T47D (cell line): ENCODE measurements at places on chromosomes 2 and 18.

DNA sequence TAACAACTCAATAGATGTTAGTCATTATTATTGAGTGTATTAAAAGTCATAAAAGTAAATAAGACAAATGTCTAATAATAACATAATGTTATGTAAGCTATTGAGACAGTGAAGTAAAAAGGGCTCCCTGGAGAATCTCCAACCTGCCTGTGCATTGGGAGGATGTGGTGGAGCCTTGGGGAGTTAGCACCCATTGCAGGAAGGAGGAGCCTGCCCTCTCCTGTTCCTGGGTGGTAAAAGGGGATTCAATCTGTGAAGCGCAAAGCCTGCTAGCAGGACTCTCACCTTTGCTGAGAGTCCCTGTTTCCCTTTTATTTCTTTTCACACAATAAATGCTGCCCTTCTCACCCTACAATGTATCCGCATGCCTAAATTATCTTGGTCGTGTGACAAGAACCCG is 206.1 kb downstream of the RAB3GAP1 start:
- DNase-seq: peak; percentile 3

DNA sequence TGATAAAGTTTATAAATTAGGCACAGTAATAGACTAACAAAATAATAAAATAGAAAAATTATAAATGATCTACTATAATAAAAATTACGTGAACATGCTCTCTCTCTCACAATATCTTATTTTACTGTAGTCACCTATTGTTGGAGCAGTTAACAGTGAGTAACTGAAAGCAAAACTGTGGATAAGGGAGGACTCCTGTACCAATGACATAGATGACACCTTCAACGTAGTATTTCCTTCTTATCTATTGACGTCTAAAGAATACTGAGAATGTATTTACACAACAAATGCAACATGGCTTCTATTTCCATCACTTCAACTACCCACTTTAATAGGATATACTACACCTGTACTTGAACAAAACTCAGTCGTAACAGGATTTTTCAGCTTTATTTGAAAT is 31.5 kb downstream of the HNRNPLL start:
- no peak for DNase-seq

- no peak for DNase-seq
Measured at GRCh38 chr18:45386041-45386655, 229.1 kb upstream of the SLC14A2 start.

- DNase-seq: no peak
Measured at GRCh38 chr18:39596221-39596620, 2030.6 kb upstream of the CELF4 start.

DNA sequence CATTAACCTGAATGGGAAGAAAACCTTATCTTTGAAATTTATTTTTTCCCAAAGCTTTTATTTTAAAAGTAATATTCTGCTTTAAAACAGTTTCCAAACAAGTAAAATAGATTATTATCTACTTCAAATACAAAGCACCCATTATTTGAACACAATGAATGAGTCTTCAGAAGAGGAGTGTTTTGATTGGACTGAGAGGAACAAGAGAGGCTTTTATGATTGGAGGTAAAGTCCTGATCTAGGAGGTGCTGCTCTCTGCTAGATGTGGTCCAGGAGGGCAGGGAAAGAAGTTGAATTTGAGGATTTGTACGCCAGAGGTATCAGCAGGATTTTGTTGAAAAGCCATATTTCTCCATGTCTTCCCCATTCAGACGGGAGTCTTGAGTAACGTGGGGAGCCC is 900.7 kb downstream of the SOCS6 start:
- no peak for DNase-seq

DNA sequence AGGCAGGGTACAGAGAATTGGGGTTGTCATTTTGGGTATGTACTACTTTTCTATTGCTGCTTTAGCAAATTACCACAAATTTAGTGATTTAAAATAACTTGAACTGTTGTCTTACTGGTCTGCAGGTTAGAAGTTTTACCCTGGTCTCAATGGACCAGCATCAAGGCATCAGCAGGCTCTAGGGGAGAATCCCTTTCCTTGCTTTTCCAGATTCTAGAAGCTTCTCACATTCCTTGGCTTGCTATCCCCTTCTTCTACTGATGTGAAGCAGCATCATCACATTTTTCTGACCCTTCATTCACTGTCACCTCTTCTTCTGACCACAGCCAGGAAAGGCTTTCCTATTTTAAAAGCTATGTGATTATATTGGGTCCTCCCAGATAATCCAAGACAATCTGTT is 237.8 kb upstream of the RBMS1 start:
- no peak for DNase-seq

- no peak for DNase-seq
Measured at GRCh38 chr2:151843691-151844061, 15.5 kb upstream of the ARL5A start.

DNA sequence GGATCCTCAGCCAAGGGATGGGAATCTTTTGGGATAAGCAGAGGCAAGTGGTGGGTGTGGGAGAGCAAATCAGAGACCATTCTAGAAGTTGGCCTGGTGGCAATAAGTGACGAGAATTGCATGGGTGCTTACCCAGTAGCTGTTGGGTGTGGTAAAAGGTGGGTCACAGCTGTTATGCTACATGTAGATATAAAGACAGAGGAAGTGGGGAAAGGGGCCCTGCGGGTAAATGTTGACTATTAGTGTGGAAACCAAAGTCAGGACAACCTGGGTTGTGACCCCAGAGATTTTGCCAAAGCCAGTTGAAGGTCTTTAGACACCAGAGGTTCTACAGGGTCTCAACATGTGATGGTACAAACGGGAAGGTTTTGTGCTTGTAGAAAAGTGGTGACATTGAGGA is 443.6 kb upstream of the HNRNPA3 start:
- DNase-seq: no peak
